ENCODE measurements at places on chromosomes 1 and 21.

GRCh38 chr1:157429601-157430240 lies 122.6 kb downstream of the FCRL5 start:
- no peak for DNase-seq

- DNase-seq, result no peak
Observed at GRCh38 chr21:28174701-28175100, 818.0 kb downstream of the LTN1 start.

- peak; percentile 67 for DNase-seq
Observed at GRCh38 chr1:61079898-61080336, 2.4 kb upstream of the NFIA start.

- DNase-seq, result no peak
Observed at GRCh38 chr1:165182975-165183374, 173.5 kb downstream of the LMX1A start.

- no peak for DNase-seq
Observed at GRCh38 chr21:33931799-33932390, 16.3 kb upstream of the ATP5PO start.

DNA sequence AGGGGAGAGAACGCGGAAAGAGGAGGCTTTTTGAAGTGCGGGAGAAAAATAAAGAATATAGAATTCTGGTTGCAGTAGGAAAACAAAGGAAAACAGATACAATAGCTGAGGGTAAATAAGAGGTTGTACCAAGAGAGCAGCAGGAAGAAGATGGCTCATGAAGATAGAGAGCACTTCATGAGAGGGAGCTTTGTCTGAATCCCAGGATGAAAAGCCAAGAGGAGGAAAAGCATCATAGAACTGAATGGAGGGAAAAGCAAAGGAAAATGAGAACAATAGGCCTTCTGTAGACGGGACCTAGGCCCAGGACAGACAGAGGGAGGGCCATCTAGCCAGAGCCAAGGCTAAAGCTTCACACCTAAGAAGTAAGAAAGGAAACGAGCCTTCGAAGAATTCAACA lies 49.5 kb downstream of the ATP6V1G3 start:
- DNase-seq, result no peak

DNA sequence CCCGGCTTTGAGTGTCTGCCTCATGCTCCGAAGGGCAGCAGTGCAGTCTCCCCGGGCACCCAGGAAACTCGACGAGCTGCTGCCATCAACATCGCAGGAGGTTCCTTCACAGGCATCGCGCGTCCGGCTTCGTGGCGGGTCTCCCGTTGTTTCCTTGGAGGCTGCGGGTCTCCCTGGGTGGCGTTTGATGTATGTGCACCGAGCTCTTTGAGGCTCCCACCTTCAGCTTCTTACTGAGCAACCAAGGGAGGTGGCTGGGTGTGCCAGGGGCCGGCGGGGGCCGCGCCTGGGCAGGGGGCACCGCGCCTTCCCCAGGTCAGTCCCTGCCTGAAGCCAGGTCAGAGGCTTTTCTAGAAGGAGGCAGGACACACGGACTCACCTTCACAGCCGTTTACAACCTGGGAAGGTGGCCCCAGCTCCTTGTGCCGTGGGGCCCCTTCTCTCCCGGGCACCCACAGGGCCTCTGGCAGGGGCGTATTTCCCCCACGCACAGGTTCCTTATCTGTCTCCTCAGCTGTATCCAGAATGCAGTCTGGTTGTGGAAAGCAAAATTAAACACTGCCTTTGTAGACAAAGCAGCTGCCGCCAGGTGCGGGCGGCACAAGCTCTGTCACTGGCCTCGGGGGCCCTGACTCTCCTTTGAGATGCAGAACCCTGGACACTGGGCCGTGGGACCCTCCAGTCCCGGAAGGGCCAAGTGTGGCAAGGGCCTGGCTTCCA lies 21.7 kb upstream of the PEX10 start:
- no peak for DNase-seq

DNA sequence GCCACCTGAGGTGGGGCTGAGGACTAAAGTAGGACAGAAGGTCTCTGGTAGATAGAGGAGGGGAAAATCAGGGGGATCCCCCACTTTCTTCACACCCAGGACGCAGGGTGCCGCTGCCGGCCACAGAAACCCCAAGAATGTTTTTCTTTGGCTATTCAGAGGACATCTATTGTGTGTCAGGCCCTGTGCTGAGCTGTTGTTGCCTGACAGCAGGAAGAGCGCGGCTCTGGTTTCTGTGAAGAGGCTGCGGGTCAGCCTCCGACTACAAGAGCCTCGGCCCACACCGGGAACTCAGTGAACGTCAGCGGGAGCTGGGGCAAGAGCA lies 407 bp upstream of the PIGV start:
- DNase-seq, result peak; percentile 53
